Motor neuron (in vitro differentiated cells): ENCODE measurements at places on chromosomes 3 and 15. TPM values are rescaled to one million over a fixed set of nuclear protein-coding genes. Genes with fewer than 3 reads are reported as not detected.

Gene VEPH1
- total RNA-seq: 0.42 and 0.83 TPM in 2 replicates

Gene RAD51
- 8.3 and 9.0 TPM in 2 replicates for total RNA-seq

Gene MOBP
- total RNA-seq: 1.2 and 1.9 TPM in 2 replicates

Gene PLOD2
- 27.3 and 29.7 TPM in 2 replicates for total RNA-seq

Gene TLR9
- total RNA-seq: not detected in 2 replicates

Gene PRSS50
- not detected in 2 replicates for total RNA-seq

Gene FOXB1
- 5.3 TPM in 2 replicates for total RNA-seq

Gene ARHGAP11A
- 22.5 and 22.6 TPM in 2 replicates for total RNA-seq

Gene INKA1
- 0.81 and 2.0 TPM in 2 replicates for total RNA-seq

Gene IL17RD
- total RNA-seq: 13.2 and 13.5 TPM in 2 replicates

Gene COL6A5
- total RNA-seq: 0.08 and 0.09 TPM in 2 replicates

Gene PTPRG
- 44.7 and 45.2 TPM in 2 replicates for total RNA-seq

Gene IL17RE
- total RNA-seq: 1.8 and 3.4 TPM in 2 replicates

Gene GNAT1
- 0.96 TPM in 1 of 2 replicates, not detected in the other for total RNA-seq

Gene SLC28A1
- total RNA-seq: not detected in 2 replicates

Gene SPATA12
- 1.0 and 1.1 TPM in 2 replicates for total RNA-seq

Gene UROC1
- total RNA-seq: 0.34 and 0.38 TPM in 2 replicates

Gene LSAMP
- 76.5 and 85.9 TPM in 2 replicates for total RNA-seq

Gene B2M
- total RNA-seq: 1,617 and 1,671 TPM in 2 replicates
